ENCODE measurements at places on chromosomes 2 and 18.
A peak's percentile ranks its signal among the peaks of the same experiment; 100 is the strongest.

GRCh38 chr18:79067611-79068010 lies 1.6 kb upstream of the ATP9B start:
- DNase-seq = no peak

GRCh38 chr2:181319286-181319685 lies 137.9 kb upstream of the ITGA4 start:
- DNase-seq = no peak

GRCh38 chr2:222448748-222449181 lies 24.4 kb downstream of the SGPP2 start:
- DNase-seq = no peak

GRCh38 chr2:203446071-203446481 lies 89.0 kb downstream of the RAPH1 start:
- no peak for DNase-seq

DNA sequence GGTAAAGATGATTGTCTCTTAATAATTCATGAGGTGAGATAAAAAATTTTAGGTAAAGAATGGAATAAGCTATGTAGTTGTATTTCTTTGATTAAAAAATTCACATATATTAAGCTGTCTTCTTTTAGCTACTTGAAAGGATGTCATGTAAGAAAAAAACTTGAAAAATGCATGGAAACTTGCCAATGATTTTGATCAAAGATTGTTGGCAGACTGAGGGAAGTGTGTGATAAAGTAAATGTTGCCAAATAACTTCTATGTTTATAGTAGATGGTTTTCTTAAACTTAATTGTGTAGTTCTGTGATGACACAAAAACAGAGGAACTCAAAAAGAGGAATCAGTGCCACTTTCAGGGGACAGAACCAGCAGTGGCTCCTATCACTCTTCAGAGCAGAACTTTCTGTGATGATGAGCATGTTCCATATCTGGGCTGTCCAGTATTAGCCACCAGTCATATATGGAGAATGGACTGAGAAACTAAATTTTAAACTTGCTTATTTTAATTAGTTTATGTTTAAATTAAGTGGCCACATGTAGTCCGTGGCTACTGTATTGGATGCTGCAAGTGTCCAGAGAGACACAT lies 51.9 kb upstream of the SLC38A11 start:
- DNase-seq = no peak

DNA sequence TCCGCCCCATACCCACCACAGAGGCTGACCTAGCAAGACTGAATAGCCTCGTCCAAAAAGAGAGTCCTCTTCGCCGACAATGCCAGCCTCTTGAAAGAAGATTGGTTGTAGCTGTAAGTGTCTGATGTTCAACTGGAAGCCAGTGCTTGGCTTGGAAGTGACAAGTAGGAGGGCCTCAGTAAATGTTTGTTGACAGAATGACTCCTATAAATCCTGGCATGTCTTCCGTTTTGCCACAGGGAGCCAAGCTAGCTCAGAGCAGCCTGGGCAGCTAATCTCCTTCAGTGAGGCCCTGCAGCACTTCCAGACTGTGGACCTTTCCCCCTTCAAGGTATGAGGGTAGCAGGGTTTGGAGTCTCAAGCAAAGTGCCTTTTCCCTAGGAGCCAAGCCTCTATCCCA lies 14.9 kb downstream of the ELMOD3 start:
- DNase-seq = no peak

GRCh38 chr2:212923393-212923792 lies 228.0 kb downstream of the IKZF2 start:
- DNase-seq = no peak

DNA sequence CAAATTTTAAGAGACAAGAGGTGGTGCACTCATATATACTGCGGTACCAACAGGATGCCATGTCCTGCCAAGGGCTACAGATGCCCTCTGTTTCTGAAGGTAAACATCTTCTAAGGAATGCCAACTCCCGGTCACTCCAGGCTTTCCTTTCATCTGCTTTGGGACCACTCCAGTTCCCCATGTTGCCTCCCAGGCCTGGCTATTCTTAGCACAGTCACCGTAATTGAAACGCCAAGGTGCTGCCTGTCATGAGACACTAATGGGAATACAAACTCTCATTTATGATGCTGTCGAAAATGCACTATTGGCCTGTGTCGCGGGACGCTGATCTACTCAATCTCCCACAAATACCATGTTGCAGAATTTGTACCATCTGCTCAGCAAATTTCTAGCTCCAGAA lies 79.6 kb downstream of the KLF7 start:
- DNase-seq = no peak

DNA sequence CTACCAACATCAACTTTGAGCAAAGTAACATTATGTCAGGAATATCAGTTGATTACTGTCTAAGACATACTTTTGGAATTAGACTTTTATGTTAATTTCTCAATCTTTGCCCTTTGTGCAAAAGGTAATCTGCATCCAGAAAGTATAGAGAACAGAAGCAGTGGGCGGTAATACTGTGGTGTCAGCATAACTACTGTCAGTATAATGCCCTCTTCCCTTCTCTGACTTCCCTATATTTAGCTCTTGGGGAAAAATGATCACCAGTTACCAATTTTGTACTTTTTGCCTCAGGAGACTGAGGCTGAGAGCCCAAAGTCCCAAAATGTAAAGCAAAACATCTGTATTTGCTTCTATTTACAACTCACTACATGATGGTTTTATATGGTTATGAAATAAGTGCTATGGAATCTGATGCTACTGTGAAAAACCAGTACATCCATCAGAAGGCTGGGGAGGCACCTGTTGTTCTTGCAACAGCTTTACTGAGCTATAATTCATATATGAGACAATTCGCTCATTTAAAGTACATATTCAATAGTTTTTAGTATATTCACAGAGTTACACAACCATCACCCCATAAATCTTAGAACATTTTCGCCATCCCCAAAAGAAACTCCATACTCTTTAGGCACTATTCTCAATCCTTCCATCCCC lies 51.3 kb upstream of the CD302 start:
- DNase-seq = no peak

- DNase-seq = no peak
Measured at GRCh38 chr2:173647681-173648311, 293.1 kb downstream of the CDCA7 start.

DNA sequence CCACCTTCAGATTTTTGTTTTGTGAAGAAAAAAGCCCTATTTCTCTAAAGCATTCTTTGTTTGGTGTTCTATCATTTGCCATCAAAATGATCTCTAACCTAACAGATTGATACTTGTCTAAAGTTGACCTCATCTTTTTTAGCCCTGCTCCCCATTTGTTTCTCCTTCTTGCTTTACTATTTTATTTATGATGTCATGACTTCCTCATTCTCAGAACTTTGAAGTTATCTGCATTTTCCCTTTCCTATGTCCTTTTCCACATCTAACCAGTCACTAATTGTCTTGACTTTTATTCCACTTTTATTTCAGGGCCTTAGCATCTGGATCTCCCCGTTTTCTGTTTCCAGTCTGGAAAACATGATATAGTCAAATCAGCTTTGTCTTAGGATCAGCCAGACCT lies 8.3 kb downstream of the RAPGEF4 start:
- no peak for DNase-seq

DNA sequence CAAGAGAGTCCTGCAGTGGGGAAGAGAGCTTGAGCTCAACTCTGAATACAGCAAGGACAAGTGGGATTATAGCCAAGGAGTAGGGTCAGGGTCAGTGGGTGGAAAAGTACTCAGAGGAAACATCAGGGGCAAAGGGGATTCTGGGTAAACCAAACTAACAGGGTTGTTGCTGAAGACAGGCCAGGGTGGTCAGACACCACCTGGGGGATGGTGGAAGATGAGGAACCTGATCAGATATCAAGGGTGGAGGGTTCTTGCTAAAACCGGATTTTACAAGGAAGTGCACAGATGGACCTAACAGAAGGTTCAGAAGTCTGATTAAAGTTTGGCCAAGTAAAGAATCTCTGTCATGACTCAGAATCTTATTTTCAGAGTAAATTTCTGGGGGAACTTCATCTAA lies 16.5 kb downstream of the OSBPL1A start:
- no peak for DNase-seq

- DNase-seq = peak; percentile 69
Measured at GRCh38 chr2:20595439-20596192, 55.3 kb downstream of the HS1BP3 start.

GRCh38 chr18:78637442-78638402 lies 341.9 kb upstream of the SALL3 start:
- no peak for DNase-seq
